Activated CD4-positive, CD25-positive, alpha-beta regulatory T cell treated with anti-CD3 and anti-CD28 coated beads, Interleukin-2, amount 50 U/mL, for 24 hours (primary cell): ENCODE measurements at places on chromosomes 12 and 14.
A peak's percentile ranks its signal among the peaks of the same experiment; 100 is the strongest.

- no peak for ATAC-seq
Measured at GRCh38 chr12:50518090-50518489, 13.3 kb downstream of the DIP2B start.

DNA sequence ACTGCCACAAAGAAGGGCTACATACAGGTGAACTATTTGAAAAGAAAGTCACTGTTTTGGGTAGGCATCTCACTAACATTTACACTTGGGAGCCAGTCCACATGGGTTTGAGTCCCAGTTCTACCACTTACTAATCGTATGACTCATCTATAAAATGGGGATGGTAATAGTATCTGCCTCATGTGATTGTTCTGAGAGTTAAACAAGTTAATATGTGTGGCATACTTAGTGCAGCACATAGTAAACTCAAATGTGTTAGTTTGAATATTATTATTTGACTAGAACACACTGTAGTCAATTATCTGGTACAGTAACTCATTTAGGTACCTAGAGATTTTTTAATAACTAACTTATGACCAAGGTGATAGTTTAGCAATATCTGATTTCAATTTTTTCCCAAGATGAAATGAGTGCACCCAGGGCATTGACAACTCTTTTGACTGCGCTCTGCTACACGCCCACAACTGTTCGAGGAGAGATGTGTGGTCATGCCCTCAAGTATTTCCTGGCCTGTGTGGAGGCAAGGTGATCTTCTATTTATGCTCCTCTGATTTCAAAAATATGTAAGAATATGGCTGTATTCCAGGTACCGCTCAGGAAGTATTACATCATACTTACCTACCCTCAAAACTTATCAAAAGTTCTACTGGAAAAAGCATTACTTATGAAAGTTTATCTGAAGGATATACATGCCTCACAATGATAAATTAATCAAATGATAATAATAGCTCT lies 210.6 kb upstream of the EGLN3 start:
- ATAC-seq: no peak

DNA sequence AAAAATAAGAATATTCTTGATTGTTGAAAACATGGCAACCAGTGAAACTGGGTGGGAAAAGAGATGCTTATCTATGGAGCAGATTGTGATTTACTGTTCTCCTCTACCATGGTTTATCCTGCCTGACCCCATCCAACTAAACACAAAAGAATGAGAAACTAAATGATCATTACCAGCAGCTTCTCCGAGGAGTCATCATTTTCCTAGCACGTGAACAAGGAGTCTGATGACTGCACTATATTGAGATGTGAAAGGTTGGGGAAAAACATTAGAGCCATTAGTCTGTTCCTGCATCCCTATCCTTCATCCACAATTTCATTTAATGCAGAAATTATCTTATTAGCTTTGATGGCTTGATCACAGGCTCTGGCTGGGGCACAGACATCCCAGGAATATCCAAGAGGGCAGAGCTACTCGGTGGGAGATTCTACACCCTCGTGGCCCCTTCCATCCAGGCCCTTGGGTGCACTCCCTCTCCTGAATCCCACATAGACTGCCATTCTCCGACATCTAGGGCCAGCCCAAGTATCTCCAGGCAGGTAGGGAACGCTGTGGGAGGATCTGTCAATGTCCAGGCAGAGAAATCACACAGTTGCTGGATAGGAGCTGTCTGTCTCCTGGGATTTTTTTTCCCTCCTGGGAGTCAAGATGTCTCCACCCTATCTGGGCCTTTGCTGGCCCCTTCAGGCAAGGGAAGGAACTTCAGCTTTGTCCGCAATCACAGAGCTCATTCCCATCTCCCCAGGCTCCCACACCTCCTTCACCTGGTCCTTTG lies 43.3 kb upstream of the DHRS4 start:
- no peak for ATAC-seq

DNA sequence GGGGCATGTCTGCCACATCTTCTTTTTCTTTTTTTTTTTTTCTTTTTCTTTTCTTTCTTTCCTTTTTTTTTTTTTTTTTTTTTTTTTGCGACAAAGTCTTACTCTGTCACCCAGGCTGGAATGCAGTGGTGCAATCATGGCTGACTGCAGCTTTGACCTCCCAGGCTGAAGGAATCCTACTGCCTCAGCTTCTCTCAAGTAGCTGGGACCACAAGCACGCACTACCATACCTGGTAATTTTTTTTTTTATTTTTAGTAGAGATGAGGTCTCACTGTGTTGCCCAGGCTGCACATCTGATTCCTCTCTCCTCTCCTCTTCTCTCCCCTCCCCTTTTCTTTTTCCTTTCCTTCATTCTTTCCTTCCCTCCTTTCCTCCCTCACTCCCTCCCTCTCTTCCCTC lies 18.5 kb downstream of the SLC15A5 start:
- no peak for ATAC-seq

DNA sequence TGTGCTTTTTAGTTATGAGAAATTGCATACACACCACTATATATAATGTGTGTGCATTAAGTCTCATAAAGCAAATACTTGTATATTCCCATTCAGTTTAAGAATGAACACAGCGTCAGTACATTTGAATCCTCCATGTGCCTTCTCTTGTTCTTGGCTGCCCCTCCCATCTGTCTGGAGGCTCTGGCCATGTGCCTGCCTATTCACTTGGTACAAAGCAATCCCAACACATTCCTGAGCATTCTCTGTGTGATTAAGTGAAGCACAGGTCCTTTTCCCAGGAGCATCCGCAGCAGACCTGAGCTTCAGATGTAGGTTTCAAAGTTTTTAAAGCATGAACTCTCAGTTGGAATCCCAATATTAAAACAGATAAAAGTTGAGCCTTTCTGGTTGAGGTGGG lies 58.7 kb downstream of the POLR3B start:
- ATAC-seq: no peak

- ATAC-seq: no peak
Measured at GRCh38 chr12:8665759-8666158, 3.1 kb upstream of the MFAP5 start.

DNA sequence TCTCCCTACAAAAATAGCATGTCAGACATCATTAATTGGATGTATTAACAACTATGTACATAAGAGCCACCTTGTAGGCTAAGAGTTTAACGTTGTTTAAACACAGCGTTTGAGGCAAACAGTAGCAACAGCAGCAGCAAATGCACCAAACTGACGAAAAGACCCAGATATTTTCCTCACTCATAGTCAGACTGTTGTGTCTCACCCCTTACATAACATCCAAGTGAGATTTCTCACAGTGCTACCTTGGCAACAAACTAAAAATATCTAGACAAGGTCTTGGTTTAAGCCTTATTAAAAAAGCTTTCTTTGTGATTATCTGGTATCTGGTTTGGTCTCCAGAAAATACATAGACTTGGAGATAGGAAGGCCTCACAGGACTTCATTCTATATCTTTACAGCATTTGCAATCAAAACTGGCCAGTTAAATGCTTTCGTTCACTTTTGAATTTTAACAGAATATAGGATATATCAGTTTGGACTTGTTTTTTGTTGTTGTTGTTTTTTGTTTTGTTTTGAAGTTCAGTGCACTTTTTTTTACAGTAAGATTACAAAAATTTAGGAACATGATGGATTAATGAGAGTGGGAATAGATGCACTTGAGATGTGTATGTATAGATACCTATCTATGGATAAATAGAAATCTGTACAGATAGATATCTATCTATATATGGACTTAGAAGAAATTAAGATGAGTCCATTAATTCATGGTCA lies 4.1 kb downstream of the BHLHE41 start:
- ATAC-seq: no peak

- no peak for ATAC-seq
Measured at GRCh38 chr14:64364907-64365306, 23.2 kb upstream of the MTHFD1 start.

GRCh38 chr12:50453872-50454271 lies 50.9 kb upstream of the DIP2B start:
- no peak for ATAC-seq

- ATAC-seq: no peak
Measured at GRCh38 chr14:61376314-61376713, 54.9 kb downstream of the PRKCH start.

DNA sequence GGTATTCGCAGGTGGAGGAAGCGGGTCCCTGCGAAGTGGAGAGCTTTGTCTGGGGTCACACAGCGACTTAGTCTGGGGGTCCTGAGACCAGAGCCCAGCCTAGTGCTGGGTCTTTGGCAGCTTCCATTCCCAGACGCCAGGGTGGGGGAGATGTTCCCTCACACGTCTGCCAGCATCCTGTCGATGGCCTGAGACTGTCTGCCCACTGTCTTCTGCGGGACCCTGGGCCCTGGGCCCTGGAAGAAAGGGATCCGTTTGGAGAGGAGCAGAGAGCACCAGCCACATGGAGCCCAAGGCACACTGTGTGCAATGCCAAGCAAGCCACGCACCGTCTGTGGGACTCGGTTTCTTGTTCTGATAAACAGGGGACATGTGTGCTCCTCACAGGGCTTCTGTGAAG lies 197.2 kb downstream of the KIF26A start:
- ATAC-seq: no peak

DNA sequence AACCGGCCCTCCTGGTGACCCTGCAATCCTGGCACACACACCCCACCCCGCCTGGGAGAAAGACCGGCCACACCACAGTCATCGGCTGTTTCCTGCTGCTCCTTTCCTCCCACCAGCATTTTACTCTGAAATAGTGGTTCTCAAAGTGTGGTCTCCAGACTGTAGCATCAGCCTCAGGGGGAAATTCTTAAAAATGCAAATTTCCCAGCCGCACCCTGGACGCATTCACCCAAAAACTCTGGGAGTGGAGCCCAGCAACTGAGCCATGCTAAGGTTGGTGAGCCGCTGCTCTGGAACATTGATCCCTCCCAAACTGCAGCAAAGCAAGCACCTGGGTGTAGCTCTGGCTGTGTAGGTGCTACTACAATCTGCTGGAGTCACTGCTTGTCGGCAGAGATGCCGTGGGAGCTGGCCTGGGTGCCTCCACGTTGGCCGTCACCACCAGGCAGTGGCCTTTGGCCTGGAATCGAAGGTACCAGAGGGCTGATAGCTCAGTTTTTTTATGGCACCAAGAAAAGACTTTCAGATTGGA lies 38.4 kb upstream of the BCL2L14 start:
- no peak for ATAC-seq

GRCh38 chr12:32344047-32344446 lies 55.3 kb upstream of the FGD4 start:
- no peak for ATAC-seq

GRCh38 chr14:35750202-35750904 lies 58.7 kb downstream of the RALGAPA1 start:
- no peak for ATAC-seq

- no peak for ATAC-seq
Measured at GRCh38 chr14:101355284-101355683, 206.0 kb upstream of the DIO3 start.

DNA sequence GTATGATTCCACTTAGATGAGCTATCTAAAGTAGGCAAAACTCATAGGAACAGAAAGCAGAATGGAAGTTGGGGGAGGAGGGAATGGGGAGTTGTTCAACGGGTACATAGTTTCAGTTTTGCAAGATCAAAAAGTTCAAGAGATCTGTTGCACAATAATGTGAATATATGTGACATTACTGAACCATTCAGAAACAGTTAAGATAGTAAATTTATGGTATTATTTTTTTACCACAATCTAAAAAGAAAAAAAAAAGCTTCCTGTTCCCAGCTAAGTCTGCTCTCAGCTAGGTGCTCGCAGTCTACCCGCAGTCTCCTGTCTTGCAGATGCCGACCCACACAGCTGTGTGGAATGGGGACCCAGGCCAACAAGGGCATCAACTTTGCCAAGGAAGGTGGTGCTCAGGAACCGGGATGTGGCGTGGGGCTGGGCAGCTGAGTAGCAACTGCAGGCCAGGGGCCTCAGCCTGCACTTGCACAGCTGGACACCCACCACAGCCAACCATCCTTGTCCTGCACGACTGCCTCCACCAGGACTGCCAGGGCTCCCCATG lies 15.3 kb upstream of the ANO6 start:
- ATAC-seq: peak; percentile 60

- ATAC-seq: no peak
Measured at GRCh38 chr12:87848248-87848868, 180.8 kb downstream of the C12orf50 start.

- no peak for ATAC-seq
Measured at GRCh38 chr12:15662983-15663659, 126.1 kb downstream of the EPS8 start.

- no peak for ATAC-seq
Measured at GRCh38 chr12:58387199-58387598, 445.8 kb downstream of the ATP23 start.

- ATAC-seq: no peak
Measured at GRCh38 chr12:132124766-132125425, 19.2 kb downstream of the DDX51 start.

GRCh38 chr12:81465876-81466275 lies 293.3 kb downstream of the PPFIA2 start:
- no peak for ATAC-seq

DNA sequence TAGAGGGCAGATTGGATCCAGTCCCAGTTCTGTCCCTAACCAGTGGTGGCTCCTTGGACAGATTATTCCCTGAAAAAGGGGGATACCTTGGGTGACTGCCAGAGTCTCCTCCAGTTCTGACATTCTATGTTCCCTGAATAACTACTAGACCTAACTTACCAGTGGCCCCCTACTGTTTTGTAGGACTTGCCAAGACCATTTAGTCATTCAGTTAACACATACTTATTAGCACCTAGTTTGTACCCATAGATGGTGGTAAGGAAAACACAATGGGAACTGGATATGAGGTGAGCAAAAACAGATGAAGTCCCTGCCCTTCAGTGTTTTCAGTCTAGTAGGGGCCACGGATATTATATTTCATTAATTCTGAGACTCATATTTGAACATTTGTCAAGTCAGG lies 3.5 kb downstream of the PRPF40B start:
- ATAC-seq: no peak

DNA sequence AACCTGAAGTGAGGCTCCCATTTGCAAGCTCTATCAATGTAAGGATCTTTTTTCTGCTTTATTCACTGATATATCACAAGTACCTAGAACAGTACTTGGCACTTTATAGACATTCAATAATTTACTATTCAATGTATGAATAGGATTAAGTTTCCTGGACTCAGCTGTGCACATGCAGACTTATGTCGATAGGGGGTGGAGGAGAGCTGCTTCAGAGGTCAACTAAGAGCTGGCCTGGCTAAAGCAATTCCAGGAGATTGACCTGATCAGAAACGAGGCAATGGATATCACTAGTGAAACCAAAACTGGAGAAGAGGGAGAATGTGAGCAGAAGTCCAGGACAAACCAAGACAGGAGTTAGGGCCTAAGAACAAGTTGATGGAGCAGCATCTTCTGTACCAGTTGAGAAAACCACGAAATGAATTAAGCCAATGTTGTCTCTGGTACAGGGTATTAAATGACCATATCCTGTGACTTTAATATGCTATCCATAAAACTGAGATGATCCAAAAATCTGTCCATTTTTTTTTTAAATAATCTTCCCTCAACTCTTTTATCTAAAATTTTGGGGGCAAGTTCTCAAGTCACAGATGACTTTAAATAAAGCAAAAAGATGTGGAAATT lies 169.2 kb downstream of the PIK3C2G start:
- no peak for ATAC-seq
